ENCODE measurements at places on chromosomes 5 and 9.
A peak's percentile ranks its signal among the peaks of the same experiment; 100 is the strongest.

GRCh38 chr9:135254176-135255032, 166.9 kb downstream of the OLFM1 start:
- no peak for DNase-seq

GRCh38 chr9:79300068-79300467, 271.7 kb upstream of the TLE4 start:
- peak; percentile 86 for DNase-seq

DNA sequence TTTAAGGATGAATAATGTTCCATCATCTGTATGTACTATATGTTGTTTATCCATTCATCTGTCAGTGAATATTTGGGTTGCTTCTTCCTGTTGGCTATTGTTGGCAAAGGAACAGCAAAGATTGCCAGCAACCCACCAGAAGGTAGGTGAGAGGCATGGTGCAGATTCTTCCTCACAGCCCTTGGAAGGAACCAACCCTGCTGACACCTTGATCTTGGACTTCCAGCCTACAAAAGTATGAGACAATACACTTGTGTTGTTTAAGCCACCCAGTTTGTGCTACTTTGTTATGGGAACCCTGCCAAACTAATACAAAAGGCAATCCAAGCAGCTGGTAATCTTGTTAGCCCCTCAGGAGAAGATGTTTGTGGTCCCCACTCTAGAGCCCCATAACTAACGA, 122.0 kb downstream of the CARTPT start:
- no peak for DNase-seq

DNA sequence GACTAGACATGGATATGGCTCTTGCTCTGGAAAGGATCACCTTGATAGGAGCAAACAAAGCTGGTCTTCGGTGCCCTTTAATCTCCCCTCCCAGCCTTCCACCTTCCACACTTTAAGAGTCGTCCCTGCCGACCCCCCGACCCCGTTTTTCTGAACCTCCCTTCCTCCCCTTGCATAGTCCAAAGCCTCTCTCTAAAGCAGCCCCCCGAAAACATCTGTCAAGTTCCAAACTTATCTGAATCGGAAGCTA, 423 bp upstream of the NUP214 start:
- DNase-seq = no peak

- DNase-seq = peak; percentile 15
Measured at GRCh38 chr9:125758986-125759763, 12.0 kb downstream of the PBX3 start.

GRCh38 chr9:79015951-79016350, 555.8 kb upstream of the TLE4 start:
- DNase-seq = no peak

- DNase-seq = no peak
Measured at GRCh38 chr5:1745796-1746370, 53.8 kb downstream of the MRPL36 start.

- DNase-seq = no peak
Measured at GRCh38 chr5:105907016-105907415, 1763.7 kb downstream of the EFNA5 start.

GRCh38 chr9:110440172-110440571, 102.5 kb upstream of the TXNDC8 start:
- DNase-seq = no peak

GRCh38 chr9:79684711-79685575, 113.2 kb downstream of the TLE4 start:
- DNase-seq = no peak

- no peak for DNase-seq
Measured at GRCh38 chr9:134980991-134981390, 63.3 kb upstream of the FCN1 start.

DNA sequence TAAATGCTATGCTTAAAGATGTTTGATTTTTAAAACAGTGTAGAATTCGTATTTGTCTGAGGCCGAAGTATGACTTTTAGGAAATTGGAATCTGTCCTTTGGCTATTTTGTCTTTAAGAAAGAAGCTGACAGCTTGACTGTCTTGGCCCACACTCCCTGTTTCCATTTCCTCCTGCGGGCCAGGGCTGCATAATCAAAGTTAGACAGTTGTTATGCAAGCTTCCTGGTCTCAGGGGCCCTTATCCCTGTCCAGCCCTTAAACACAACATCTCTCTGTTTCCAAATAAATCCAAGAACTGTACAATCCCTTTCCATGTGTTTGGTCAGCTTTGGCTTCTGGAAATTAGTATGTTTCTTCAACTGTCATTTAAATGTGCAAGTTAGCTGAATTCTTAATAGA, 54.6 kb upstream of the ECM2 start:
- no peak for DNase-seq

- peak; percentile 55 for DNase-seq
Measured at GRCh38 chr9:111630182-111630963, 761 bp upstream of the DNAJC25 start.

GRCh38 chr9:6355728-6356127, 27.6 kb downstream of the TPD52L3 start:
- DNase-seq = no peak

DNA sequence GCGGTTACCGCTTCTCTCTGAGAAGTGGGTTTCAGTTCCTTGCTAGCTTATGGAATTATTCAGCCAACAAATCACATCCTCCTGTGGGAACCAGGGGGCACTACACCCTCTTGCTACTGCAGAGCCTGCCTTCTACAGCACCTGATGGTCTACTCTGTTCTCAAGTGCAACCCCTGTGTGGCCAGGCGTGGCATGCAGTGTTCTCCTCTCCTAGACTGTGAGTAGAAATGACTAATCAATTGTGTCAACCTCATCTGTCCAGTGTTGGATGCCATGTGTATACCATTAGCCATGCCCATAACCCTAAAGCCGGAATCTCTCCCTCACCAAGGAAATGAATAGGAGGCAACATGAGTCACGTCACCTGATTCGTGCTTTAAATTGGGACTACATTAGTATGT, 117.2 kb upstream of the LIFR start:
- no peak for DNase-seq

GRCh38 chr5:139889410-139889809, 93.8 kb downstream of the PSD2 start:
- no peak for DNase-seq

DNA sequence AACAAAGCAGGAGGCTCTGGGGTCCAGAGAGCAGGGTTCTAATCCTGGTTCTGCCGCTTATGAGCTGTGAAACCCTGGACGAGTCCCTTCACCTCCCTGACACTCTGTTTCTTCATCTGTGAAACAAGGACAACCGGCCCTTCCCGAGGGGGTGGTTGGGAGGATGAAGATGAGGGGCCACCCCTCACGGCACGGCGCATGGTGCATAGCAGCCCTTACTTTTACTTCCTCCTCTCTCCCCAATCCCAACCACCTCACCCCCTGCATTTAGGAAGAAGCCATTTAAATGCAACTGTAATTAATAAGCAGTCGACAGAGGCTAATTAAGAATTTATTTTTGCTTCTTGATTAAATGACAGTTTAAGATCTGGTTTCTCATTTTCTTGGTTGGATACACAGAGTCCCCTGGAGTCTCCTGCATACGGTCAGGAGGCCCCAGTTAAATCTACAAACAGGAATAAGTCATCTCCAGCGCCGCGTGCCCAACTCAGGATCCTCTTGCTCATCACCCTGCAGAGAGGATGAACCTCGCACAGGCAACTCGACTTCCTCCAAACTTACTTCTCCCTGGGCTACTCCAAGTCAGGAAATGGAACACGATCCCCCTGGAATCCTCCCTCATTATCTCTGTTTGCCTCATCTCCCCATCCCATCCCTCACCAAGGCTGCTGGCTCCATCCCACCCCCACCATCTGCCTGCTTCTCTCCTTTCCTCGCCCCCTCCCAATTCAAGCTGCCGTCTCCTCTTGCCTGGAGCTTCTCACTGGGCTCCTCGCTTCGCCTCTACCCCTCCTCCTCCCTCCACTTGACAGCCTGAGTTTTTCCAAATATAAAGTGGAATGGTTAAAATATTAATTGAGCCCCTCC, 95.9 kb downstream of the HRH2 start:
- no peak for DNase-seq

DNA sequence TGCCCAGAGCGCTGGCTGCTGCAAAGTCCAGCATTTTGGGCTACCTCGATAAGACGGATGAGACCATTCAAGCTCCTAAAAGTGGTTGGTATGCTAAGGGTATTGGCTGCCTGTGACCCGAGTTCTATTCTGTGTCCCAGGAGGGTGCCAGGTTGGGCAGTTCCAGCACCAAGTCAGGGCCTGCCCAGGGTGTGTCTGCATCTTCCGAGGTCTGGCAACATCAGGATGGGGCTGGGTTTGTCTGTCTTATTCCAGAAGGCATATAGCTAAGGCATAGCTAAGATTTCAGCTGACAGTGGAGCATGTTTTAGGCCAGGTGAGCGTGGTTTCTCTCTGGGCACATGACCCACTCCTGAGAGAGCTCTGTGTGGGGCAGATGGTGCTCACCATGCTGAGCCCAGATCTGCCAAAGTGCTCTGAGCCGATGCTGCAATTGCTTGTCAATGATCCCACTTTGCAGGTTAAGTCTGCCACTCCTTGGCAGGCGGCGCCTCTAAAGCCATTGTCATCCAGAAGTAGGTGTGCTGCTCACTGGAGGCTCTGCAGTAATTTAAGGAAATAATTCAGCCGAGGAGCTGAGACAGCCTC, 7.8 kb downstream of the SLC9A3 start:
- no peak for DNase-seq

GRCh38 chr9:19424176-19424779, 15.5 kb downstream of the ACER2 start:
- no peak for DNase-seq

DNA sequence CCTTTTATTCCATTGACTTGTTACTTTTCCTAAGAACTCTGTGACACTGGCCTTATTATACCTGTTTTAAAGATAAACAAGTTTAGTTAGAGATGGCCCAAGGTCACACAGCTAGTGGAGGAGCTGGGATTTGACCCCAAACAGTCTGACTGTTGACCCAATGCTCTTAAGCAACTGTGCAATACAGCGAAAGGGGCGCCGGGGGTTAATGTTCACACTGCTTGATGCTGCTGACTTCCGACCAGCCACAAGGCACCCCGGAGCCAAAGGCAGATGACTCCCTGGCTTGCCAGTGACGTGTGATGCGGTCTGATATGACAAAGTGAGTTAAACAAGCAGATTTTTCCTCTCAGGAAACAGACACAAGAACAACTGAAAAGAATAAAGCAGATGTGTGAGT, 23.9 kb downstream of the PIK3R1 start:
- DNase-seq = no peak

GRCh38 chr9:83296123-83296522, 233.2 kb upstream of the RASEF start:
- no peak for DNase-seq

- DNase-seq = no peak
Measured at GRCh38 chr5:132758451-132758850, 11.2 kb downstream of the CCNI2 start.

- DNase-seq = no peak
Measured at GRCh38 chr5:146726891-146727290, 151.7 kb downstream of the PPP2R2B start.

GRCh38 chr5:172795318-172795977, 24.5 kb upstream of the DUSP1 start:
- no peak for DNase-seq

- no peak for DNase-seq
Measured at GRCh38 chr5:55151923-55152842, 7.8 kb upstream of the GPX8 start.

DNA sequence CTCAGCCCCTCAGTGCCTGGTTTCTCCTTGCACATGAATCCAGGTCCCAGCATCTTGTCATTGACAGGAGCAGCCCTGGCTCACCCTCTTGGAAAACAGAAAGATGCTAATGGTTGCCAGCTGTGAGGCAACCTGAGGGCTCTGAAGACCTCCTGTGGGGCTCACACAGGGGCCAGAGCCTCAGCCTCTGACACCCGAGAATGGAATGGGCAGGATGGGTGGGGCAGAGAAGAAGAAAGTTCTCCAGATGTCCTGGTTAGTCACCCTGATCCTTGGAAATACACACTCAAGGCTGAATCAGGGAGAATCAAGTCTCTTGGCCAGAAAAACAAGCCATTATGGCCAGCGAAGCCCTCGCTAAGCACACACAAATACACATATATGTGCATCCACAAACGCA, 32.3 kb upstream of the SPATA31E1 start:
- DNase-seq = no peak

GRCh38 chr5:154967421-154968024, 26.6 kb downstream of the MRPL22 start:
- no peak for DNase-seq

GRCh38 chr5:923281-923873, 30.7 kb downstream of the TRIP13 start:
- DNase-seq = peak; percentile 95

DNA sequence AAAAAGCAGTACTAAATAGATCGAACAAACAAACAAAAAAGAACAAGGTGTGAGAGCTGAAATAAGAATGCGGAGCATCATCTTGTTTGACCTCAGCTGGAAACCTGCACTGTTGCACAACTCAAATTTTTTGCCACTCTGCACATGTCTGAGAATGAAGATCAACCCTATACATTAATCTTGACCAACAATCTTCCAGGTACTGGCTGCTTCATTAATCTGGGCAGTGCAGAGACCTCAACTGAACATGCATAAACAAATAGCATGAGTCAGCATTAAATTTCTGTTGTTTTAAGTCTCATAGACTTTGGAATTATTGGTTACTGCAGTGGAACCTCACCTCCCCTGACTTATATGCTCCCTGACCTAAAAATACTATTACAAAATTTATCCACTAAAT, 114.6 kb upstream of the FTMT start:
- no peak for DNase-seq

DNA sequence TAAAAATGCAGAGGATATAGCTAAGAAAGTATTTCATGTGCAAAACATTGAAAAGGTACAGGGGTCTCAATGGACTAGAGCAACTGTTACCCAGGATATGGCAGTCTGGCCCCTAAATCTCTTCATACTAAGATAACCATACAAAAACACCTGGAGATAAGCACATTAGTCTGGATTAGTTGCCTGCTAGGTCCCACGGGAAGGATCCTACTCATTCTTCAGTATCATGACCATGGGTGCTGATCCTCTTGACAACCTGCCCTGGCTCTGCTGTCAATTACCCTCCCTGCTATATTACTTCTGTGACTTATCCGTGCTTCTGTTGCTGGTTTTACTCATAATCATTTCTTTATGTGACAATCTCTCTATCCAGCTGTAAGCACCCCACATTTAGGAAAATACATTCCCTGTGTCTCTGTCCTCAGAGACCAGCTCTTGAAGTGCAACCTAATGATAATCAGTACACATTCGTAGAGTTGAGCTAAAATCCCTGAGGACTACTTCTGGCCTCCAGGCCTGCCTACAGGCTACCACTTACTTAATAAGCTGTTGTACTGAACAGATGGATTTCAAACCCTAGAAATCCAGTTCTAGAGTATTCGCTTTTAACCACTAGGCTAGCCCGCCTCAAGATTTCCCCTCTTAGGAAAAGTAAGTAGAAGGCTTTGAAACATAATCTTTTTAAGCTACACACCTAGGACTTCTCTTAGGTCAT, 190.5 kb upstream of the OR13F1 start:
- DNase-seq = no peak

All from NCI-H510A treated with DMSO at 0.1 percent for 48 hours (cell line).